Kidney (tissue), 22 donors: ENCODE measurements at places on chromosomes 11 and 22. TPM values are rescaled to one million over a fixed set of nuclear protein-coding genes. Genes with fewer than 3 reads are reported as not detected.

Gene TRIM22
- total RNA-seq = 80.9 TPM

Gene SMTNL1
- not detected for total RNA-seq

GRCh38 chr22:40609216-40609615, 27.3 kb downstream of the MRTFA start:
- H3K27ac ChIP-seq = no peak overlapping the region
- no peaks in the 10 kb centered on the region for H3K36me3 ChIP-seq
- DNase-seq = no peak
- H3K4me1 ChIP-seq = peaks cover 9% of the 10 kb centered on the region
- no peak overlapping the region for H3K4me3 ChIP-seq

DNA sequence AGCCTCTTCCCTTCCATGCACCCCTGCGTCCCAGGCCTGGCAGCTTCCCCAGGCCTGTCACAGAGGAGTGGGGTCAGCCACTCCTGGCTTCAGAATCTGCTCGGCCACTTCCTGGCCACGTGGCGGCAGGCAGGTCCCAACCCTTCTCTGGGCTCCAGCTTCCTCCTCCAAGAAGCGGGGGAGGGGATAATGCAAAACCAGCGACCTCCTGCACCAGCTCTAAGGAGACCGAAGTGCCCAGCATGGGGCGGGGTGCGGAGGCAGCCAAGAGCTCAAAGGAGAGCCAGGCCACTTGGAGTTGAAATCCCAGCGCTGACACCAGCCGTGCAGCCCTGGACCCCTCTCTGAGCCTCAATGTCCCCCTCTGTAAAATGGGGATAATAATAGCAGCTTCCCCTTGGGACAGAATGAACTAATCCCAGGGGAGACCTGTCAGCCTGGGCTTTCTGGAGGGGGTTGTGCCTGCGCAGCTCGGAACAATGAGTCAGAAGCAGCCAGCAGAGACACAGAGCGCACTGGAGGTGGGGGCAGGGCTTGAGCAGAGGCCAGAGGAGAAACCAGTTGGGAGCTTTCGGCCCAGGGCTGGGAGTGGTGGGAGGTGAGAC, 22.8 kb upstream of the PICK1 start:
- H3K27ac ChIP-seq = peak overlapping the region; percentile 84
- H3K4me1 ChIP-seq = peaks cover 14% of the 10 kb centered on the region
- H3K36me3 ChIP-seq = no peaks in the 10 kb centered on the region
- no peaks in the 10 kb centered on the region for H3K27me3 ChIP-seq
- no peak overlapping the region for H3K4me3 ChIP-seq
- peak; percentile 67 for DNase-seq

- DNase-seq = no peak
- no peaks in the 10 kb centered on the region for H3K36me3 ChIP-seq
- no peaks in the 10 kb centered on the region for H3K4me1 ChIP-seq
- H3K4me3 ChIP-seq = no peak overlapping the region
These were observed 260.0 kb downstream of the TBC1D22A start for GRCh38 chr22:47022475-47022874.

DNA sequence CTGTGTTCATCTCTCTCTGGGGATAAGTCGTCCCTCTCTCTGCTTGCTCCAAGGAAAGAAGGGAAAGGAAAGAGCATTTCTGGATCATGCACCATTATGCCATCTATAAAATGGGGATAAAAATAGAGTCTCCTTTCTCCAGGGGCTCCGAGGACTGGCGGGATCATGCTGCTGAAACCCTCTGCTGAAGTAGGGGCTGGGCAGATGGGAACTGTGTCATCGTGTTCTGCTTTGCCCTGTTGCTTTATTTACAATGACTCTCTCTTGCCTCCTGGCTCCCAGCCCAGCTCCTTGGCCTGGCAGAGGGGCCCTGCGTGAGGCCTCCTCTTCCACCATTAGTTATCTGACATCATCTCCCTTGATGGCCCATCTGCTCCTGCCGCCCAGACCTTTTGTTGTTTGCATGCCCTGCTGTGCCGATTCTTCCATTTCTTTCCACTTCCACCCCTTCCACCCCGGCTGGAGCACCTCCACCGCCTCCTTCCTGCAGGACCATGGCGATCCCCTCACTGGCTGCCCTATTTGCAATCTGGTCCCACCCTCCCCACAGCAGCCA, 200.9 kb downstream of the MYO18B start:
- no peak for DNase-seq
- H3K4me1 ChIP-seq = no peaks in the 10 kb centered on the region
- no peaks in the 10 kb centered on the region for H3K27me3 ChIP-seq
- H3K27ac ChIP-seq = no peak overlapping the region
- no peaks in the 10 kb centered on the region for H3K36me3 ChIP-seq

GRCh38 chr22:50148991-50149721, 21.4 kb upstream of the PANX2 start:
- no peak overlapping the region for H3K27ac ChIP-seq
- H3K4me3 ChIP-seq = no peak overlapping the region
- H3K4me1 ChIP-seq = no peaks in the 10 kb centered on the region
- no peaks in the 10 kb centered on the region for H3K27me3 ChIP-seq
- DNase-seq = peak; percentile 59
